ENCODE measurements at places on chromosomes 11 and 22.

- DNase-seq = no peak
These were observed 804.4 kb downstream of the BRD1 start for GRCh38 chr22:49023161-49023878.

DNA sequence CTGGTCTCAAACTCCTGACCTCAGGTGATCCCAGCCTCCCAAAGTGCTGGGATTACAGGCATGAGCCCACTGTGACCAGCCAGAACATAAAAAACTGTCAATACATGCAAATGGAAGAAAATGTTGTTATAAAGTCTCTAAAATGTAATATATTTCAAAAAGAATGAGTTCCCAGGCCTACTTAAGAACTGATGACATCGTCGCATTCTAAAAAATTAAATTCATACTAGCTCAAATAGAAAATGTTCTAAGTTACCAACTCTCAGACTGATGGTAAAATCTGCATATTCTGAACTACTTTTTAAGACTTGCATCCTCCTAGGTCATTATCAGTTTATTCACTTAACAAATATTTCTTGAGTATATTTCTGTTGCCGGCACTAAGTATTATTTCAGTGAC lies 163.3 kb downstream of the CADM1 start:
- DNase-seq = no peak

- DNase-seq = no peak
These were observed 37.2 kb upstream of the IGSF9B start for GRCh38 chr11:133993921-133994320.

DNA sequence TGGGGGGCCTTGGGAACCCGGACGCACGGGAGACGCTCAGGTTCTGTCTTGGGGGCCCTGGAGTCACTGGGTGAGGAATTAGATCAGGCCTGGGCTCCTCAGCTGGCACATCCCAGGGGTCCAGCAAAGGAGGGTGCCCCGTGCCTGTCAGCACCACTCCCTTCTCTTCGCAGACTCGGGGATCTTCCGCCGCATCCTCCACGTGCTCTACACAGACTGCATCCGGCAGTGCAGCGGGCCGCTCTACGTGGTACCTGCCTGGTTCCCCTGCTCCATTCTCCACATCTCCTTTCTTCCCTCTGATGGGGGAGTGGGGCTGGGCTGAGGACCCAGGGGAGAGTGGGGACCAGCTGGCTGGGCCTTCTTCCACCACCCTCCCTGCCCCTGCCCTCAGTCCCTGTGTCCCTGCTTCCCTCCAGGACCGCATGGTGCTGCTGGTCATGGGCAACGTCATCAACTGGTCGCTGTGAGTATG lies 6.7 kb upstream of the TAGLN start:
- peak; percentile 12 for DNase-seq

GRCh38 chr11:105732611-105733010 lies 122.7 kb downstream of the GRIA4 start:
- no peak for DNase-seq
